ENCODE measurements at places on chromosomes 4 and X.

DNA sequence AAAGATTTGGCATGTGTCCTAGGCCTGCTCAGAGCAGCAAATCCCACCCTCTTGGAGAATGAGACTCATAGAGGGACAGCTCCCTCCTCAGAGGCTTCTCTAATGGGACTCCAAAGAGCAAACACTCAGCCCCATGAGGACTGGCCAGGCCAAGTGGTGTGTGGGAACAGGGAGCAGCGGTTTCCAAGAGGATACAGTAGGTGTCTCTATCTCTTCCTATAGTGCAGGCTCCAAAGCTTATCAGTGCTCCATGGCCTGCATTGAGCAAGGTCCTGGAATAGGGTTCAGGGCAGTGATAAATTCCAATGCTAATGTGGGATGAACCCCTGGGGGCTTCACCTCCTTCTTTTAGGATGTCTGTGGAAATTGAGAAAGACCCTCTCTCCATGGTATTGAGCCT lies 15.7 kb upstream of the MAGEA10 start:
- no peak for DNase-seq

DNA sequence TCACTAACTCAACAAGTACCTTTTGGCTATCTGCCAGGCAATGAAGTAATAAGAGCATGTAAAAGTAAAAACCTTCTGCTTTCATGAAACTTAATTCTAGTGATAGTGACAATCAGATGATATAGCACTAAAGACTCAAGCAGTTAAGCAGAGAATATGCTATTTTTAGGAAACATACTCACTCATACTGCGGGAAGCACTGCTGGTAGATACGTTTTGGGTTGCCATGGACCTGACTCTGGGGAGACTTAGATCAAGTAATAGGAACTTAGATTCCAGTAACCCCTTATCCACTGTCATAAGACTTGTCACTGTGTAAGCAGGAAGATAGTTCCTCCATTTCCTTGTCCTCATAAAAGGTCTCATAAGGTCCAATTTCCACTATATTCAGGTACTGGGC lies 386.3 kb downstream of the DMD start:
- no peak for DNase-seq

DNA sequence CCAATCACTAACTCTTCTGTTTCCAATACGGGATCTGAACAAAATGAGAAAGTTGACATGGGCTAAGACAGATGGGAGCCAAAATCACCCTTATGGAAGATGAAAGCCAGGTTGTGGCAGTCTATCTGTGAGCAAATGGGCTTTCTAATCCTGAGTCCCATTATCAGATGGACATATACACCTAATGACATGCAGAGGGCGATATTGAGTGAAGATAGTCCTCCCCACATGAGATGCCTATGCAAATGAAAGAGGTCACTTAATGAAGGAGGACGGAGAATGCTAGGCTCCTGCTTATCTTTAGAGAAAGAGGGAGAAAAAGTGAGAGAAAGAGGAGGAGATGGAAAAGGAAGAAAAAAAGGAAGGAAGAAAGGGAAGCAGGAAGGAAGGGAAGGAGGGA lies 547.5 kb downstream of the NLGN4X start:
- no peak for DNase-seq

- no peak for DNase-seq
Observed at GRCh38 chrX:33434256-33435092, 223.1 kb upstream of the DMD start.

DNA sequence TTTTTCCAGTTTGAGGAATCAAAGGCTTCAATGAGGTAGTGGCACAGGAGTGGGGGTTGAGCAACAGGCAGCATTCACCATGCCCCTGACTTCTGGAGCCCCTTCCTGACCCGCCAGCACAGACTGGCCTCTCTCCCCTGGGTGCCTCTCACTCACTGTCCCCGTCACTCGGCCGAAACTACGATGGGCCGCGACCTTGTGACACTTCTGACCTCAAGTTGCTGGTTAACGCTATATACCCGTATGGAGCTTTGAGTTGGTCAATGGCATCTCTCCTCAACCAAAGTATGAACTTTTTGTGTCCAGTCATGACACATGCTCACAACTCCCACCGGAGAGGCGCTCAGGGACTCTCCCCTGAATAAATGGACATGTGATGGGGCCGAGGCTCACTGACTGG lies 72.1 kb downstream of the IRF2 start:
- no peak for DNase-seq

DNA sequence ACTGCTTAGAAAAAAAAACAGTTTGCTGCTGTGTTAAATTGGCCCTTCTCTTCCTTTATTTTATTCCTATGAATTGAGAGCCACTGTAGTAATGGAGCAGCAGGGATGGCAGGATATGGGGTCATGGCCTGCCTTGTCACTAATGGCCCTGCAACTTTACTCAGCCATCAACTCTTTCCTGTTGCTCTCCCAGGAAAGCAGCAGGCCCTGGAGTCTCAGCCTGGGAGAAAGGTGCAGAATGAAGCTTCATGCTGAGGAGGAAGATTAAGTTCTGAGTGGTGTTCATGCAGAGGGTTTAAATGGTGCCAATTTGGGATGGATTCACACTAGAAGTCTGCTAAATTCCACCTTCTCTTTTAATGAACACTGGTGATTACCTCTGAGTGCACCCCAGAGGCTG lies 285.6 kb downstream of the GPAT3 start:
- DNase-seq: no peak

DNA sequence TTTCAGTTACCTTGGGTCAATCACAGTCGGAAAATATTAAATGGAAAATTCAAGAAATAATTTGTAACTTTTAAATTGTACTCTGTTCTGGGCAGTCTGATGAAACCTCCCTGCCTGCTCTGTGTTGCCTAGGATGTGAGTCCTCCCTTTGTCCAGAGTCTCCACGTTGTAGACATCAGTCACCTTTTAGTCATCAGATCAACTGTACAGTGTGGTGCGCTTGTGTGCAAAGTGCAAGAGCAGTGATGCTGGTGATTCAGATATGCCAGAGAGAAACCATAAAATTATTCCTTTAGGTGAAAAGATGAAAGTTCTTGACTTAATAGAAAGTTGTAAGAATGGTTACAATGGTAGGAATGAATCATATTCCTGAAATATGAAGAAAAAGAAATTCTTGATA lies 1.4 kb downstream of the SPATA4 start:
- no peak for DNase-seq

GRCh38 chr4:1715002-1715758 lies 3.1 kb upstream of the SLBP start:
- no peak for DNase-seq

DNA sequence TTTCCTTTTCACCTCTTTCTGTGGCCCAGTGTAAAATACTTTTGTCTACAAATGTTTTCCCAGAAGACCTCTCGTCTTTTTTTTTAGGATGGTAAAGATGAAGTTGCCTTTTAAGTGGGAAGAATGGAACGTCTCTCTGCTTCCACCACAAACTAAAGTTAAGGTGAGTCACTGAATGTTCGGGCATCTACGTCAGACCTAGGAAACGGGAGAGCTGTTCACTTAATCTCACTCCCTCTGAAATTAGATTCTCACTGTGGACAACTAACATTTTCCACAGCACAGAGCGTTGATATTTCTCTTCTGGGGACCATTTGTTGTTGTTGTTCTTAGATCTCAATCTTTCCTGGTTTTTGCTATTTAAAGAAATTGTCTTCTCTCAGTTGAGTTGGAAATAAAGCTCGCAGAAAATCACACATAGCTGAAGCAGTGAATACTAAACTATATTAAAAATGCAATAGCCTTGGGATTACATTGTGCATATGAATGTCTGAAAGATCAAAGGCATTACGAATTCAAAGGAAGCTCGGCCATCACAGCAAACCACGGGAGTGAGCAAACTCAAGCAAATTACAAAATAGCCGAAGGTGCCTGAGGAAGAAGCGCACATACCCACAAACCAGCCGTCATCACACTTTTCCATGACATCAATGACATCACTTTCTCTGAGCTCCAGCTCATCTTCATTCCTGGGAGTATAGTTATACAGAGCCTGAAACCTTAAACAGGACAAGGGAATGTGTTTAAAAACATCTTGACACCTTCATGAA lies 53.9 kb upstream of the PDLIM3 start:
- DNase-seq: no peak

GRCh38 chr4:52889354-52889753 lies 27.2 kb downstream of the RASL11B start:
- DNase-seq: no peak

GRCh38 chrX:110699109-110699508 lies 96.5 kb downstream of the CHRDL1 start:
- no peak for DNase-seq

- DNase-seq: no peak
Observed at GRCh38 chr4:13118633-13119032, 365.5 kb downstream of the RAB28 start.

GRCh38 chrX:111349101-111349500 lies 62.9 kb downstream of the DCX start:
- DNase-seq: no peak

- DNase-seq: no peak
Observed at GRCh38 chrX:24146283-24146949, 3.1 kb upstream of the ZFX start.

- no peak for DNase-seq
Observed at GRCh38 chr4:5710065-5710960, 688 bp upstream of the EVC start.

DNA sequence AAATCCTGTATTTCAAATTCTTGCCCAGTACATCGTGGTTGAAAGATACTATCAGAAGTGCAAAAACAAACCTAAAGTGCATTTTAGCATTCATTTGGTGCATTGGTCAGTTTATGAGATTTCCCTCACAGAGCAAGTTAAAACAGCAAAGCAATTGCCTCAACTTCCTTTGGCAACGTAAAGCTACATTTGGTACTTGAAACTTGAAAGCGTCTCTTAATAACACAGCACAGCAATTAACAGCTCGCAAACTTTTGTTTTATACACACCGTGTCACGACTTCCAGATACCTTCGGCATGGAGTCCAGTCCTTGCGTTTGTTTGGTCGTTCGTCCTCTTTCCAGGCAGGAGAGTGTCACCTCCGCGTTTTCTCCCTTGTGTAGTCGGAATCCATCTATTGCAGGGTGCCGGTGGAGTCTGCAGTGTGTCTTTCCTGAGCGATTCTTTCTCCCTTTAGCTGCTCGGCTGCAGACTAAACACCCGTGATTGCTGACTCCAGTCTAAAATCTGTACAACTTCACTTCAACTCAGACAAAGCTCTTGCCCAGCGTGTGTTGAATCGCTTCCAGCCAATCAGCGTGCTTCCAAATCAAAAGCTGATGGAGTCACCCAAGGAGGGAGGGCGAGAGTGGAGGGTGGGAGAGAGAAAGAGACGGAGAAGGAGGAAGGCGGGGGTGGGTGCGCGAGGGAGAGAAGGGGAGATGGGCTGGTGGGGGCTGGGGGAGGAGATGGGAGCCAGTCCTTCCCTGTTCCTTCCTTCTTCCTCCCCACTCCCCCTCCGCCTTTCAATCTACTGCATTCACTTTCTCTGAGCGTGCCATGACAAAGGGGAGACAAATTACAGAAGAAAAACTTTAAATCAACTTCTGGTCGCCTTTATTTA lies at the start of gene PCDH18:
PCDH18 (minus strand) TSS at position 509 of the 883 bp plus-strand sequence; CDS start at position 103, 406 bp downstream.
- no peak for DNase-seq

DNA sequence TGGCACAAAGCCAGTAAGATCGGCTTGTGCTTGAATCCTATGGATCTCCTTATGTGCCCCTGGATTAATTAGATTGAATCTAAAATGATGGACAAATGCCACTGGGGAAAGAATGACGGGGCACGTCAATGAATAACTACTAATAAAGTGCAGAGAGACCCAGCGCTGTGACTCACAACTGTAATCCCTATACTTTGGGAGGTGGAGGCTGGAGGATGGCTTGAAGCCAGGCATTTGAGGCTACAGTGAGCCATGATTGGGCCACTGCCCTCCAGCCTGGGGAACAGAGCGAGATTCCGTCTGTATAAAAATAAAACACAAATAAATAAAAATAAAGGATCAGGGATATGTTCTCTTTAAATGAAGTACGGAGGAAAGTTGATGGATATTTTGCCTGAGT lies 179.4 kb downstream of the DCHS2 start:
- no peak for DNase-seq

DNA sequence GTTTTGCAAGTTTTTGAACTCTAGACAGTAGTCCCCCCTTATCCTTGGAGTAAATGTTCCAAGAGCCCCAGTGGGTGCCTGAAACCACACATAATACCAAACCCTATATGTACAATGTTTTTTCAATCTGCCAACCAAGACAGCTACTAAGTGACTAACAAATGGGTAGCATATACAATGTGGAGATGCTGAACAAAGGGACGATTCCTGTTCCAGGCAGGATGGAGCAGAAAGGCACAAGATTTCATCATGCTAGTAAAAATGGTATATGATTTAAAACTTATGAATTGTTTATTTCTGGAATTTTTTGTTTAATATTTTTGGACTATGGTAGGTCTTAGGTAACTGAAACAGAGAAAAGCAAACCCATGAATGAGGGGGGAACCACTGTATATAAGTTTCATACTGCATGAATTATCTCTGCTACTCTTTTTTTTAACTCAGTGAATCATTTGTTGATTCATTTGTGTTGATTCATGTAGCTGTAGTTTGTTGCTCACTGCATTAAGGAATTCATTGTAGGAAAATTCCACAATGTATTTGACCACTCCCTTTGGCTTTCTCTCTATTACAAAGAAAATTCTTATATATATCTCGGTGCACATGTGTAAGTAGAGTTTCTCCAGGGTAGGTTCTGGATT lies 21.9 kb upstream of the ANXA3 start:
- no peak for DNase-seq

DNA sequence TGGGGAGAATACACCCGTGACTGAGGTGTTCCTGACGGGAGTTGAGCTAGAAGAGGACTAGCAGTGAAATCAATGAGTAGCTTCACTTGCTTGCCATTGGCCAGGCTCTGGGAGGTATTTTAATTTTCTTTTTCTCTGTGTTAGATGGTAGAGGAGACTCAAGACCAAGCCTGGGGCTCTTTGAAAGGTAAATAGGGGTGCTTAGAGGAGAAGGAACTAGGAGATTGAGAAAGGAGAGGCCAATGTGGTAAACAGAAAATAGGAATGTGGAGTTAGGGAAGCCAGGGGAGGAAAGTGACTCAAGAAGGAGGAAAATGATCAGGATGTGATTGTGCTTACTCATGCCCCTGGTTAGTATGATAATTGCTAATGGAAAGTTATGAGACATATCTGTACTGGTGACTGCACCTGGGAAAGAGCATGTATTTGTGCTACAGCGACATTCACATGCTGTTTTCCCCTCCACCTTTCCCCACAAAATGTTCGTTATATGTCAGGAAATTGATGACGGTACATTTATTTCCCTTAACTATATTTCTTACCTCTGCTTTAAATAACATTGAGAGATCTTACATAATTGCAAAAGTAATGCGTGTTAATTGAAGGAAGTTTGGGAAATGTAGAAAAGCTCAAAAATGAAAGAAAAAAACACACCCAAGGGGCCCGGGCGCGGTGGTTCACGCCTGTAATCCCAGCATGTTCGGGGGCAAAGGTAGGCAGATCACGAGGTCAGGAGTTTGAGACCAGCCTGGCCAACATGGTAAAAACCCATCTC lies 16.9 kb upstream of the LRBA start:
- DNase-seq: no peak

Data from activated CD4-positive, CD25-positive, alpha-beta regulatory T cell treated with anti-CD3 and anti-CD28 coated beads, Interleukin-2, amount 50 U/mL, for 16 hours (primary cell).